Right lobe of liver (tissue), 6 donors: ENCODE measurements at places on chromosomes 2 and 18.

- no peak for DNase-seq
Observed at GRCh38 chr18:31740180-31740579, 20.5 kb downstream of the SLC25A52 start.

- DNase-seq = no peak
Observed at GRCh38 chr2:33443274-33443829, 33.1 kb upstream of the RASGRP3 start.

DNA sequence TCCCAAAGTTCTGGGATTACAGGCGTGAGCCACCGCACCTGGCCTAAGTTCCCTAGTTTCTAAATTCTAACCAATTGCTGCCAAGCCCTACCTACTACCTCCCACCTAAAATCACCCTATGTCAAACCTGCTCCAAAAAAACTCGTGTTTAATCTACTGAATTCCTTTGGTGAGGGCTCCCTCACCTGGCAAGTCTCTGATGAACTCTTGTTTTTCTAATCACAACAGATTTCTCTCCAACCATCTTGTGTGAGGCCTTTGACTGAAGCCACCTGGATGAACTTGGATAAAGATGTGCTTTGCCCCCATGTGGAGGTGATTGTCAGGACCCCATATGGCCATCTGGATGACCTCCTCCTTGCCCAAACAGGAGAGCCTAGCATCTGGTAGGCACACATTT, 17.4 kb upstream of the SLC35G4 start:
- DNase-seq = no peak

GRCh38 chr2:6671913-6672312, 193.8 kb downstream of the CMPK2 start:
- DNase-seq = no peak
